ENCODE measurements at places on chromosomes 1 and 21. TPM values are rescaled to one million over a fixed set of nuclear protein-coding genes. Genes with fewer than 3 reads are reported as not detected.

- H3K27ac ChIP-seq: no peak overlapping the region
- no peaks in the 10 kb centered on the region for H3K4me1 ChIP-seq
- H3K4me3 ChIP-seq: no peak overlapping the region
- H3K36me3 ChIP-seq: no peaks in the 10 kb centered on the region
- no peaks in the 10 kb centered on the region for H3K27me3 ChIP-seq
- no peak for DNase-seq
Observed at GRCh38 chr21:35547946-35548774, 499.1 kb upstream of the RUNX1 start.

DNA sequence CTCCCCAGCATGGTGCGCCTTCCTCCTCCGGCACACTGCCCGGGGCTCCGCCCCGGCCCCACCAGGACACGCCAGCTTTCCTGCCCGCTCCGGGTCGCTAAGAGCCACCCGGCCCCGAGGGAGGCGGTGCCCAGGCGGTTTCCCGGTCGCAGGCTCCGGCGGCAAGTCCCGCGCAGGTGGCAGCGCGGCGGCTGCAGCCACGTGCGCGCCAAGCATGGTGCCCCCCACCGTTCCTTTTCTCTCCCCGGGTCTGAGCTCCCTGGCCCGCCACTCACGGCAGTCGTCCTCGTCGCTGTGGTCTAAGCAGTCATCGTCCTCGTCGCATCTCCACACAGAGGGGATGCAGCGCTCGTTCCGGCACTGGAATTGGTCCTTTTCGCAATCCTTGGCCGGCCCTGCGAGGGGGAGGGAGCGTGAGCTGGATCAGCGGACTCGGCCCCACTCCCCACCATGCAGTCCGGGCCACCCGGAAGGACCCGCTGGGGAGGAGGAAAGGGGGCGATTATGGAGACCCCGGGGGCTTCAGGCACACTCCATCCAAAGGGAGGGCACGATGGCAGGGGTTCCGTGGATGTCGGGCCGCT, 1.2 kb downstream of the LRP8 start:
- peak; percentile 62 for DNase-seq
- no peaks in the 10 kb centered on the region for H3K27me3 ChIP-seq
- H3K36me3 ChIP-seq: peaks cover 27% of the 10 kb centered on the region
- H3K27ac ChIP-seq: peak overlapping the region; percentile 84
- H3K4me3 ChIP-seq: peak overlapping the region; percentile 95
- peaks cover 18% of the 10 kb centered on the region for H3K4me1 ChIP-seq

- no peak overlapping the region for H3K27ac ChIP-seq
- H3K27me3 ChIP-seq: no peaks in the 10 kb centered on the region
- no peak overlapping the region for H3K4me3 ChIP-seq
- H3K4me1 ChIP-seq: peaks cover 19% of the 10 kb centered on the region
- peaks cover 2% of the 10 kb centered on the region for H3K36me3 ChIP-seq
Observed at GRCh38 chr1:214303141-214303930, 22.4 kb downstream of the SMYD2 start.

DNA sequence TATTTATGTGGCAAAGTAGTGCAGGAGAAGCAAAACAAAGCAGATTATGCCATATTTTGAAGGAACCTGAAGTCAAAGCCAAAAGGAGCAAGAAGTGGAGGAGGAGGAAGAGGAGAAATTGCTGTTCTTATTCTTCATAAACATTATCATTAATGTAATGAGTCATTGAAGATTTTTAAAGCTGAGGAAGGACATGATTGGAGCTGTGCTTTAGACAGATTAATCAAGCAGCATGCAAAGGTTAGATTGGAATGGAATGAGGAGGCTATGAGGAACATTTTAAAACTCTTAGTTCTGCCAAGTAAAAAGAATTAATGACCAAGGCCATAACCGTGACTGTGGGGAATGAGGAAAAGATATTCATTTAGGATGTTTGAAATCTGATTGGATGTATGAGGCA, 33.0 kb upstream of the HSD17B7 start:
- no peaks in the 10 kb centered on the region for H3K27me3 ChIP-seq
- H3K4me1 ChIP-seq: no peaks in the 10 kb centered on the region

The UTS2 gene
- not detected for total RNA-seq

The SFT2D2 gene
- total RNA-seq: 33.1 TPM

The IGSF9 gene
- not detected for total RNA-seq

DNA sequence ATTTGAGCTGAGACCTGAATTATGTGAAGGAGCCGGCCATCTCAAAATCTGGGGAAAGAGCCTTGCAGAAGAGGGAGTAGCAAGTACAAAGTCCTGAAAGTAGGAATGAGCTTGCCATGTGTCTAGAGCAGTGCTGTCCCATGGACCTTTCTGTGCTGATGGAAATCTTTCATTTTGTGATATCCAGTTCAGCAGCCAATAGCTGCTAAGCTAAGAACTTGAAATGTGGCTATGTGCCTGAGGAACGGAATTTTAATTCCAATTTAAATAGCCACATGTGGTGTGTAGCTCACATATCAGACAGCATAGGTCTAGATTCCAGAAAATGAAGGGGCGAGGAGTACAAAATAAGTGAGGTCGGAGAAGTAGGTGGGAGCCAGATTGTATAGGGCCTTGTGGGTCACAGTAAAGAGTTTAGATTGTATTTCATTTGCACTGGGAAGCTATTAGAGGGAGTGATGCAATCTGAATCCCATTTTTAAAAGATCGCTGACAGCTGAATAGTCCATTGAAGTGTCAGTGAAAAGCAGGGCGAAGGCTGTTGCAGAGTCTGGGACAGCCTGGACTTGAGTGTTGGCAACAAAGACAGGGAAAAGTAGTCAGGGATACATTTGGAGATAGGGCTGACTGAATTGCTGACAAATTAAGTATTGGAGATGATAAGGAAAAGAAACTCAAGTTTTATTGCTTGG, 80.3 kb downstream of the TMEM200B start:
- peak overlapping the region; percentile 85 for H3K27ac ChIP-seq
- peaks cover 20% of the 10 kb centered on the region for H3K36me3 ChIP-seq
- H3K4me1 ChIP-seq: peaks cover 38% of the 10 kb centered on the region
- no peaks in the 10 kb centered on the region for H3K27me3 ChIP-seq
- DNase-seq: no peak

GRCh38 chr21:37378700-37379139, 12.1 kb downstream of the DYRK1A start:
- H3K36me3 ChIP-seq: peaks cover 20% of the 10 kb centered on the region
- H3K4me3 ChIP-seq: no peak overlapping the region
- no peaks in the 10 kb centered on the region for H3K27me3 ChIP-seq
- no peak for DNase-seq
- H3K4me1 ChIP-seq: peaks cover 78% of the 10 kb centered on the region
- peak overlapping the region; percentile 6 for H3K27ac ChIP-seq

The LMOD1 gene
- total RNA-seq: not detected

- DNase-seq: no peak
- H3K4me1 ChIP-seq: peaks cover under 1% of the 10 kb centered on the region
- H3K4me3 ChIP-seq: no peak overlapping the region
- no peak overlapping the region for H3K27ac ChIP-seq
- peaks cover 4% of the 10 kb centered on the region for H3K36me3 ChIP-seq
Observed at GRCh38 chr21:45202889-45203288, 84.8 kb downstream of the POFUT2 start.

Data from activated naive CD4-positive, alpha-beta T cell treated with anti-CD3 and anti-CD28 coated beads for 36 hours (primary cell).